ENCODE measurements at places on chromosomes 13 and 19.

DNA sequence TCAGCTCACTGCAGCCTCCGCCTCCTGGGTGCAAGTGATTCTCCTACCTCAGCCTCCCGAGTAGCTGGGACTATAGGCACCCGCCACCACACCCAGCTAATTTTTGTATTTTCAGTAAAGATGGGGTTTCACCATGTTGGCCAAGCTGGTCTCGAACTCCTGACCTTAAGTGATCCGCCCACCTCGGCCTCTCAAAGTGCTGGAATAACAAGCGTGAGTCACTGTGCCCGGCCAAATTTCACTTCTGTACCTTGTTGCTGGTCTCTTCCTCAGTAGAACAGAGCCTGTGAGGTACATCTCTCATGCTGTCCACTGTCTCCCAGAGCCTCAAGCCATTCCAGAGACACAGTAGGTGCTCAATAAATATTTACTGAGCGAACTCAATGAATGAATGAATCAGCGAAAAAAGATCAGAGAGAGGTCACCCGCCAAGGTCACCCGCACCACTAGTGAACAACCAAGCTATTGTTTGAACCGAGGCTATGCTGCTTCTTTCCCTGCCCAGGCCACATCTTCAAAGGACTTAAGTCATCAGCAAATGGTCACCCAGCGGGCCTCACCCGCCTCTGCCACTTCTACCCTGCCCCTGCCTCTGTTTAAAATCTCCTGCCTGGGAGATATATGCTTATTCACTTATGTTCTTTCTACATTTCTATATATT lies 9.3 kb downstream of the TMEM143 start:
- no peak for DNase-seq

DNA sequence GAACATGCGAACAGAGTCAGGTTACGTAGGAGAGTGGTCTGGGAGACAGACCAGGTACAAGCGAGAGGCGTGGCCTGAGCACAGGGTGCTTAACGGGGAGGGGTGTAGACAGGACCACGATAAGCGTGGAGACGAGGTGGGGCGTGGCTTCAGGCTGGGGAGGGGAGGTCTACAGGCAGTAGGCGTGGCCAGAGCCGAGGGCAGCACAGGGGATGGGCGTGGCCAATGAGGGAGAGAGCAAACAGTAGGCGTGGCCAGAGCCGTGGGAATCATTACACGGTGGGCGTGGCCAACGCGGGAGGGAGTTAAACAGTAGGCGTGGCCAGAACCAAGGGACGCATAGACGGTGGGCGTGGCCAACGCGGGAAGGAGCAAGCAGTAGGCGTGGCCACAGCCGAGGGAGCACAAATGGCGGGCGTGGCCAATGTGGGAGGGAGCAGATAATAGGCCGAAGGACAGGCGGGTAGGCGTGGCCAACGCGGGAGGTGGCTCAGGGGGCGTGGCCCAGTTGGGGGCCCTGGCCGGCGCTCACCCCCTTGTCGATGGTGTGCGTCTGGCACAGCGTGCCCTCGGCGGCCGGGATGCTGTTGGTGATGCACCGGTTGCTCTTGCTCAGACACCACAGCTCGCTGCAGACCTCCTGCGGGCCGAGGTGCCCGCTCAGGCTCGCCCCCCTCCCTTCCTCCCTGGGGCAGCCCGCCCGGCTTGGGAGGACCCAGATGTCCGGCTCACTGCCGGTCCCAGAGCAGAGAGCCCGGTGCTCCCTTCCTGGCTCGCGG lies 15.2 kb upstream of the MYO1F start:
- no peak for DNase-seq

DNA sequence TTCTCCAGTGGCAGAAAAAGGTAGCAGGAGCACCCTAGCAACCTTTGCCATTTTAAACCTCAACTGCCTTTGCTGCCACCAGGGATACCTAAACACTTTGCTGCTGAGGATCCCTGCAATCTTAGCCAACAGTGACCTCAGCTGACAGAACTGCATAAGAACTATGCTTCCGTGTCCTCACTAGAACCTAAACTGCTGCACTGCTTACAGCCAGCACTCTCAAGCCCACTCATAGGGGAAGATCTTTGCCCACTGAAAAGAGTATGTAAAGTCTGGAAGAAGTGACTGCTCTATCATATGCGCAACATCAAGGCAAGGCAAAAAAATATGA lies 270.0 kb upstream of the PCDH20 start:
- DNase-seq = peak; percentile 16

DNA sequence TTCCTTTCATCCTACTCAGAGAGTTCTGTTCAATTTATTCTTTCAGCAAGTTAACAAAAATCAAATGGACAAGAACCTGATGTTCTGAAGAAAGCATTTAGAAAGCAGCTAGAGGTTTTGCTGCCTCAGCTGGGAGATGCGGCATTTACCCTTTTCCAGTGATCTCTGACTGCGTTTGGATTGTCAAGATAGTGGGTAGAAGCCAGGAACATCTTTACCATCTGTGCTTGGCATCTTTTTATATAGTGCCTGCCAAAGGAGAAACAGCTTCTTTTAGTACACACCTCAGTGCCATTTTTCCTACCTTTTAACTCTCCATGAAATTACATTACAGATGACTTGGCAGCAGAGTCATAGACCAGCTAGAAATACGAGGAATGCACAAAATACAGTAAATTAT lies 680.8 kb downstream of the SLITRK1 start:
- DNase-seq = no peak

- no peak for DNase-seq
Measured at GRCh38 chr19:5814852-5815246, 10.0 kb downstream of the NRTN start.

DNA sequence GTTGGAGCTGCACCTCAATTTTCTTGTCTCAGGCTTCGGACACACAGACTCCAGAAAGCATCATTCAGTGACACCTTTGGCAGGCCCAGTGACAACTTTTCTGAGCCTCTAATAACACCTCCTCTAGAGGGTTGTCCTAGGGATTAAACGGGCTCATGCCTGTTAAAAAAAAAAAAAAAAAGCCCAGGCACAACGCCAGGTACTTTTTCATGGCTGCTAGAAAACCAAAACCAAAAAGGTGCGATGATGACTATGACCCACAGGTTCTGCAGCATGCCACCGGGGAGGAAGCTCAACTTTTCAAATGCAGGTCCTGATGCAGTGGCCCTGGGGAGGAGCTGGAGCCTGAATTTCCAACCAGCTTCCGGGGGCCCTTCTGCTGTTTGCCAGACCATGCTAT lies 184.2 kb downstream of the ABCC4 start:
- DNase-seq = no peak
